ENCODE measurements at places on chromosomes 11 and 22.

DNA sequence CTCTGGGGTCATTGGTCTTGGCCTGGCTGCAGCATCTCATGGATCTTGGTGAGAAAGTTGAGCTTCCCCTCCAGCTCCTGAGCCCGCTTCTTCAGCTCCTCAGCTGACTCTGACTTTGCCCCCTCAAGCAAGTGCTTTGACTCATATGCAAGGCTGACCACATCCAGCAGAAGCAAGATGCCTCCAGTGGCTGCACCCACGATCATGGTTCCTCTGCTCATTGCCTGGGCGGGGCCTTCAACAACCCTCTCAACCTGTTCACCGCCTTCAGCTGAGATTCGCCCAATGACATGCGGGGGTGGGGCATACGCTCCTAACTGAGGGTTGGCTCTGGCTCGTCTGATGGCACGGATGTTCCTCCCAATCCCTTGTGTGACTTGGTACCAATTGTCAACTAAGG lies 11.9 kb downstream of the APOL2 start:
- DNase-seq, result no peak

GRCh38 chr22:50169774-50170341 lies 673 bp upstream of the PANX2 start:
- peak; percentile 28 for DNase-seq

GRCh38 chr22:50210378-50211139 lies 9.7 kb downstream of the SELENOO start:
- no peak for DNase-seq

DNA sequence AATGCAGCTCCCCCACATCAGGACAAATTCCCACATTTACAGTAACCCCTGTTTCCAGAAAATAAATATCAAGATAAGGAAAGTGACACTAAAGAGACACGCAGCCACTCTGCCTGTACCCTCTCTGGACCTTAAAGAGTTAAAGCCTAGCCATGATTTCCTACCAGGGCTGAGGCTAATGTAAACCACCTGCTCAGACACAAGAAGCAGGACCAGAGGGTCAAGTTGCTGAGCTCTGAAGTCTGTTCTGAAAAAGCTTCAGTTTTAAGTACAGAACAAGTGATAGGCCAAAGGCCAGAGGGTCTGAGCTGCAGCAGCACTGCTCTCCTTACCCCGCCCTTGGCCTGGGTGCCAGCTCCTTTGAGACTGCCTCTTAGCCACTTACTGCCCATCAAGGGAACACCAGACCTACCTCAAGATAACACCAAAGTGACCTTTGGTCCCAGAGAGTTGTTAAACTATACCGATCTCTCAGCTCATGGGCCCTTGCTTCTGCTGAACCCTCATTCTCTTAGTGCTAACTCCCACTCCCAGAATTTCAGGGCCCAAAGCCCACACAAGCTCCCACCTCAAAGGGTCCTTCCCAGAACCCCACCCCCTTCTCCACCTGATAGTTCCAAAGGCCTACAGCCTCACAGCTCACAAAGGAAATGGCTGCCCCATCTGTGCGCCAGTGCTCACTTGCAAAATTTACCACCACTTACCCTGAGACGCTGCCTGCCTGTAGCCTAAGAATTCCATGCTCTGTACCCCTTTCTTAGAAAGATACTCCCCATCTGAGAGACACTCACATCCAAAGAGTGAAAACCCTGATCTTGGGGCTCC lies 40.5 kb downstream of the IL18BP start:
- no peak for DNase-seq

GRCh38 chr11:111612224-111612623 lies 10.0 kb downstream of the SIK2 start:
- DNase-seq, result no peak

DNA sequence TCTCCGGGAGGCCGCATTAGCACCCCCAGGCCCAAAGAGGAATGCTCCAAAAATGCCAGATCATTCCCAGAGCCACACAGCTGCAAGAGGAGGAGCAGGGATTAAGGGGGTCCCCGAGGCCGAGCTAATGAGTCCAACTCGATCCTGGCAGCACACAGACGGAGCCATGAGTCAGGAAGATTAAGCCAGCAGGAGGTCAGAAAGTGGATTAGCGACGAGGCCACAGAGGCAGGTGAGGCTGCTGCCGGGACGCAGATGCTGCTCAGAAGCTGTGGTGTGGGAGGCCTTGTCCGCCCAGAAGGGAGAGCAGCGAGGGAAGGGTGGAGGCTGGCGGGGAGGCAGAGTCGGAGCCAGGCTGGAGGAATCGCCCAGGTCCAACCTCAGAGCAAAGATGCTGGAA lies 120.5 kb downstream of the SHANK2 start:
- DNase-seq, result no peak

GRCh38 chr11:61756452-61757212 lies 4.2 kb downstream of the MYRF start:
- no peak for DNase-seq

DNA sequence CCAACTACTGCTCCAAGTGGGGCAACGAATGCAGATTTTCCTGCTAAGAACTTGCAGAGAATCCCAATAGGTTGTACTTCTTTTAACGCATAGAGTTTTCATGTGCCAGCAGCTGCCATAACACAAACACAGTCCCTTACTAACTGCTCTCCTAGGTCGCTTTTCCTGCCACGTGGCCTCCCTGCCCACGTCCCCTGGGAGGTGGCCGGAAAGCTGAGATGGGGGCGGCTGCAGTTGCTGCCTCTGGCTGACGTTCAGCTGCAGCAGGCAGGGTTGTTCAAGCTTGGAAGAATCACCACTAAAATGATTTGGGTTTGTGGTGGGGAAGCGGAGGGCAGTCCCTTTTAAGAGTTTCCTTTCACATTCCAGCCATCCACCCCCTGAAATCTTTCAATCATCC lies 39.3 kb downstream of the ZNF202 start:
- no peak for DNase-seq

DNA sequence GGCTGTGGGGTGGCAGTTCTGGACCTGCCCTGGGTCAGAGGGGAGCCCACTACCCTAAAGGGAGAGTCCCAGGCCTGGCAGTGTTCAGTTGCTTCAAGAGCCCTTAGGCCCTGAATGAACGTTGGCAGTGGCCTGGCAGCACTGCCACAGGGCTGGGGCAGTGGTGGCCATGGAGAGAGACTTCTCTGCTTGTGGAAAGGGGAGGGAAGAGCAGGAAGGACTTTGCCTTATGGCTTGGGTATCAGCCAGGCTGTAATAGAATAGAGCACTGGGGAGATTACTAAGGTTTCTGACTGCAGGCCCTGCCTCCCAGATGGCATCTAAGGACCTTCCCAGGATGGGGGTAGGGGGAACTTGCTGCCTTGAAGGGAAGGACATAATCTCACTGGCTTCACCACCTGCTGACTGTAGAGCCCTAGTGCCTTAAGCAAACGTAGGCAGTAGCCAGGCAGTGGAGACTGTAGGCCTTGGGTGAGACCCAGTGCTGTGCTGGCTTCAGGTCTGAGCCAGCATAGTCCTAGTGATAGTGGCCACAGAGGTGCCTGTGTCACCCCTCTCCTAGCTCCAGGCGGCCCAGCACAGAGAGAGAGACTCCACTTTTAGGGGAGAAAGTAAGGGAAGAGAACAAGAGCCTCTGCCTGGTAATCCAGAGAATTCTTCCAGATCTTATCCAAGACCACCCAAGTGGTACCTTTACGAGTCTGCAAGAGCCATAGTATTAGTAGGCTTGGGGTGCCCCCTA lies 27.6 kb downstream of the PLA2G6 start:
- DNase-seq, result no peak

DNA sequence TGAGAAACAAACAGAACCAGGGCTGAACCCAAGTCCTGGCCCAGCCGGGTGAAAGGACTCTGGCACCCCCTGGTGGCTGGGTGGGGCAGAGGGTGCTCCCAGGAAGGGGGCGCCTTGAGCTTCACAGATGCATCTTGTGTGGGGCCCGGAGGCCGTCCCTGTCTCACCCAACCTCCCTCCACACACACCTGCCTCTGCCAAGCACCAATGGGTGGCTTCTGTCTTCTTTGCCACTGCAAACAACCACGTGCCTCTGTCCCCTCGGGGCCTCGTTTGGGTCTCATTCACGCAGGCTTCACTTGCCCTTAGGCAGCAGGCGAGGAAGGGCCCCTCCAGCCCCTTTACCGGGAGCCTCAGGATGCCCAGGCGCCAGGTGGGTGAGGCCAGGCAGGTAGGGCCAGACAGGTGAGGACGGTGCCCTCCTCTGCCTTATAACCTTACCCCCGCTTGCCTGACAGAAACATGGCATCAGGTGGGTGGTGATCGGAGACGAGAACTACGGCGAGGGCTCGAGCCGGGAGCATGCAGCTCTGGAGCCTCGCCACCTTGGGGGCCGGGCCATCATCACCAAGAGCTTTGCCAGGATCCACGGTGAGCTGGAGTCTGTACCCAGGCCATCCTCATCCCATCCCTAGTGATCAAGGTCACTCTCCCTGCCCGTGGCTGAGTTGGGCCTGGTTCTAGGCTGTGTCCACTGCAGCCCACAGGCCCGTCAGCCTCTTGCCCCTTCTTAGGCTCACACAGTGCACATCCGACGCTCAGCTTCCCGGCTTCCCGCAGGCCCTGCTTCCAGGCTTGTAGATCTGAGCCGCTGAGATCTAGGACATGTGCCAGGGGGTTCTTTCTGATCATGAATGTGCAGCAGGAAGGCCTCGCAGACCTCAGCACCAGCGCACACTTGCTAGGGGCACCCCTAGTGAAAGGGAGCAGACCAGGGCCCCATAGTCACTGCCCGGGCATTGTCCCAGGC lies 17.2 kb downstream of the POLR3H start:
- no peak for DNase-seq

All from HAP-1 (cell line).